Brain (organoid and tissue), 16 donors: ENCODE measurements at places on chromosomes 11 and 22. TPM values are rescaled to one million over a fixed set of nuclear protein-coding genes. Genes with fewer than 3 reads are reported as not detected.

DNA sequence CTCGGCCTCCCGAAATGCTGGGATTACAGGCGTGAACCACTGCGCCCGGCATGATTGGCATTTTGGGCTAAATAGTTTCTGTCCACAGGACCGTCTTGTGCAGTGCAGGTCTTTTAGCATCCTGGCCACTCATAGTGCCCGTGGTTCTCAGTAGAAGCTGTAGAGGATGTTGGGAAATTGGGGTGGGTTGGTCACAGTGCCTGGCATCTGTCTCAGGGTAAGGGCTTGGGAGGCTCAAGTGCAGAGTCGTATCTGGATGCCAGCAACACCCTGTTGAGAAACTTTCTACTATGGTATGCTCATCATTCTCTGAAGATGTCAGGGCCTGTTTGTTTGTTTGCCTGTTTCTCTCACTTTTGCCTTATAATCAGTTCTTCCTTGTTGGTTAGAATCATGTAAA is 21.9 kb downstream of the UBE2L3 start:
- DNase-seq = no peak

DNA sequence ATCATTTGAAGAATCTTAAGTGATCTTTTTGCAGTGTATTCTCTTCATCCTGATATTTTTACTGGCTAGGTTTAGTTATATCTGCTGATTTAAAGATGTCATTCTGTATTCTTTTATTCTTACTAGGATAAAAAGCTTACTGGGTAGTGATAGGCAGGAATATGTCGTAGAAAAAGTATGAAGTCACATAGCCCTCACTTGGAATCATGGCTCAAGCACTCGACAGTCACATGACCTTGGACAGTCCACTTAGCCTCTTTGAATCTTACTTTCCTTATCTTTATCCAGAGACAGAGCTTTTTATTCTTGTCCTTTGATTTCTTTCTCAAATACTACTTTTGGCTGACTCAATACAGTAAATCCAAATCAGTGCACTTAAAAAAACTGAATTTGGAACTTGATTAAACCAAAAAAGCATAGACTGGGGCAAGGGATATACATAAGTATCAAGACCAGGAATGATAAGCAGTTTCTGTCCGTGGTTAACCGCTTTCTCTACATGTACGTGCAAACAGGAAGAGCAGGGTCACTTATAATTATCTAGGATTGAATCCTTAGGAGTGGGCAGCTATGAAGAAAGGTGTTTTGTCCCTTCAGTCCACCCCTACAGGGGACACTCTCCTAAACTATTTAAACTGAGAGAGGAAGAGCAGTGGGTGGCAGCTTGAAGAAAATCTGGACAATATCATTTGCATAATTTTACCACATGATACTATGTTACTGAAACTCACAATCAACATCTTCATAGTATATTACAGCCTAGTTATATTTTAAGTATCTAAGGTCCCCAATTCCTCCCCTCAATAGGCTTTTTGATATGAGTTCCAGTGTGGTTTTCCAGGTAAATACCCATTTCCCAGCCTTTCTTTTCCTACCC is 8.0 kb downstream of the MMP7 start:
- DNase-seq = no peak

- DNase-seq = no peak
Measured at GRCh38 chr11:32153747-32154146, 62.9 kb downstream of the RCN1 start.

DNA sequence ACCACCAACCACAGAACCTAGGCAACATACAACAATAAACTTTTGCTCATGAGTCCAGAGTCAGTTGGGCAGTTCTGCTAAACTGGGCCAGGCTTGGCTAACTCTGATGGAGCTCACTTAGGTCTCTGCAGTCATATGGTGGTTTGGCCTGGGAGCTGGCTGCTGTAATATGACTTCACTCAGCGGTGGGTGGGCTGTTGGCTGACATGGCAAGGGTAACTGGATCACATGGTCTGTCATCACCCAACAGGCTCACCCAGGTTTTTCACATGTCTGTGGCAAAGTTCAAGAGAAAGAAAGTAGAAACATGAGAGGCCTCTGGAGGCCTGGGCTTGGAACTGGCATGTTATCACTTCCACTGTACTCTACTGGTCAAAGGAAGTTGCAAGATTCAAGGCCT is 43.2 kb upstream of the CLMP start:
- DNase-seq = no peak

DNA sequence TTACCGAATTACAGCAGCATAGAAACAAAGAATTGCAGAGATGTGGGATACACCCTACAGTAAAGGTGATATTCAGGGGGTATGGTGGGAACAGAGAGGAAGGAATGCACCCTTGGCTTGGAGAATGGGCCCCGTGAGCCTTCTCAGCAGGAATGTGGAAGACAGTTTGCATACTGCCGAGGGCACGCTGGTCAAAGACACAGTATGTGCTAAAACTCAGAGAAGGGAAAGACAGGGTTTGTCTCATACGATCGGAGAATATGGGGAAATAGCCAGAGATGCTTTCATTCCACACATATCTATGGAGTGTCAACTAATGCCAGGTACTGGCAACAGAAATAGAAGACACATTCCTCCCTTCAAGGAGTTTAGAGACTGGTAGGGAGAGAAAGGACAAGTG is 36.9 kb downstream of the UBASH3B start:
- no peak for DNase-seq

DNA sequence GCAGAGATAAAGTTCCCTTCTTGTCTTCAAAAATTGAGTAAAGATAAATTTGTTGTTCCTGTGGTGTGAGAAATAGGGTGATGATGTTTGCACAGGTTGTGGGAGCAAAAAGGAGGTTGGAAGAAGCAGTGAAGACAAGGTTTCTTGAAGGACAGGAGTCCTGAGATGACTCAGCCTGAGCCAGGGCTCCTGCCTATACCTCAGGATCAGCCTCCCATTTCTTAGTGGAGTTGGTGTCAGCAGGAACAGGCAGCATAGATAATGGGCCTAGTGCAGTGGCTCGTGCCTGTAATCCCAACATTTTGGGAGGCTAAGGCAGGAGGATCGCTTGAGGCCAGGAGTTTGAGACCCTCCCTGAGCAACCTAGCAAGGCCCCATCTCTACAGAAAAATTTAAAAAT is 28.7 kb downstream of the EIF4G2 start:
- DNase-seq = no peak

GRCh38 chr11:122025757-122026156 is 90.3 kb downstream of the BLID start:
- no peak for DNase-seq

- peak; percentile 57 for DNase-seq
Measured at GRCh38 chr11:34654483-34655334, 33.8 kb downstream of the EHF start.

GRCh38 chr22:38165922-38166593 is 15.6 kb downstream of the PLA2G6 start:
- no peak for DNase-seq

DNA sequence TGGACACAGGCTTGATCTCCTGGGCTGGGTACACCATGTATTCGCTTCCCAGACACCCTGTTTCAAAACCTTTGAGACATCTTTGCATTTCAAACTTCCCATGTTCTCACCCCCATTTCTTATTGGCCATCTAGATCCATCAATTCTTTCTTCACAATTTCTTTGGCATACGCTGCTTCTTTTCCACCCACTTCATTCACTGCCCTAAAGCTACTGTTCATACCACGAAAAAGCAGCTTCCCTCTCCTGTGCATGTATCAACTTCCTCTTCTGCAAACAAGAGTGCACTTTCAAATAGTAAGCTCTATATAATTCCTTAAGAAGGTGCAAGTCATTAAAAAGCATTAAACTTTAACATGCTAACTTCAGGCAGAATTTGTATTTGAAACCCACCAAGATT is 21.4 kb downstream of the UVRAG start:
- no peak for DNase-seq

The H19 gene
- polyA plus RNA-seq = 11.2 TPM

The CSRP3 gene
- not detected for polyA plus RNA-seq

The NUP160 gene
- 12.8 TPM for polyA plus RNA-seq

The C11orf91 gene
- not detected for polyA plus RNA-seq

The OR52B2 gene
- not detected for polyA plus RNA-seq

The SCUBE2 gene
- 1.1 TPM for polyA plus RNA-seq
